DMS 273 treated with DMSO at 0.1 percent for 48 hours (cell line): ENCODE measurements at places on chromosomes 1 and 21.

- DNase-seq = no peak
These were observed 15.8 kb downstream of the CDA start for GRCh38 chr1:20604678-20605077.

DNA sequence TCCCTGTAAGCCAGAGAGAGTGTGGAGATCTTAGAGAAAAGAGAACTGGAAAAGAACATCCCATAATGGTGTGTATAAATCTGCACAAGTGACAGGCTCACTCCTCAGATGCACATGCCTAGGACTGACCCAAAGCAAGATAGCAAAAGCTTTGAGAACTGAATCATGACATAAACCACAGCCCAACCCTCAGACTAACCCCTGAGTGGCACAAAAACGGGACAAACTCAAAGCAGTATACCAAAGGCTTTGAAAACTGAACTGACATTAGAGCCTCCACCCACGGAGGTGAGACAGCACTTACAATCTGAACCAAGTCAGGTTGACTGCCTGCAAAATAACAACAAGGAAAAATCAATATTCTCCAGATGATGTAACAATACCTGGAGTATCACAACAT, 70.8 kb downstream of the TIAM1 start:
- no peak for DNase-seq

DNA sequence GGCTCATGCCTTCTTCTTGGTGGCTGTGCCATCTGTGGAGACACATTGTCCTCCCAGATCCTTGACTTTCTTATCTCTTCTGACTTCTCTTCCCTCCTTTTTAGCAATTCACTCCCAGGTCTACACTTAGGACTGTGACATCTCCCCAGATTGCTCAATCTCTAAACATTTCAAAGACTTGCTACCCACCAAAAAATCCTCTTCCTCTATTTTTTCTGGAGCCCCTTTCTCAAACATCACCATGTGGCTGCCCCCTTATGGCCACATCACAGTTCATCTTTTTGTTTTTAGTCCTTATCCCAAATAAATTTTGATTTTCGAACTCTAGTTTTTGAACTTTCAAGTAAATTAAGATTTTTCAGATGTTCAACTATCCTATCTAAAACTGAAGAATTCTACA, 148.6 kb upstream of the HOOK1 start:
- no peak for DNase-seq

DNA sequence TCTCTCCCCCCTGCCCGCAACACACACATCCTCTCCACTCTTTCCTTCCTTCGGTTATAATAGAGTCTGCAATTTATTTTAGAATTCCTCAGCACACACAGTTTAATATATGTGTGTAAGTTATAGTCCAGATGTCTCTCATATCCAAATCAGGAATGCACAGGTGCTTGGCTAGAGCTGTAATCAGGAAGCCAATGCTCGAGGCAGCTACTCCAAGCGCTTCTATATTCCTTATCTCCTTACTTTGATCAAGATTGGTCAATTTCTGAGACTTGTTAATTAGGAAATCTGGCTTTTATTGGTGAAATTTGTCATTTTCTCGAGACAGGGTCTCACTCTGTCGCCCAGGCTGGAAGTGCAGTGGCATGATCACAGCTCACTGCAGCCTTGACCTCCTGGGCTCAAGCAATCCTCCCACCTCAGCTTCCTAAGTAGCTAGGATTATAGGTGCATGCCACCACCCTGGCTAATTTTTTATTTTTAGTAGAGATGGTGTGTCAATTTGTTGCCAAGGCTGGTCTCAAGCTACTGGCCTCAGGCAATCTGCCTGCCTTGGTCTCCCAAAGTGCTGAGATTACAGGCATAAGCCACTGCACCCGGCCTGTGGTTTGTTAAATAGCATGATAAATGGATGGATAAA, 27.7 kb downstream of the RPL5 start:
- no peak for DNase-seq

DNA sequence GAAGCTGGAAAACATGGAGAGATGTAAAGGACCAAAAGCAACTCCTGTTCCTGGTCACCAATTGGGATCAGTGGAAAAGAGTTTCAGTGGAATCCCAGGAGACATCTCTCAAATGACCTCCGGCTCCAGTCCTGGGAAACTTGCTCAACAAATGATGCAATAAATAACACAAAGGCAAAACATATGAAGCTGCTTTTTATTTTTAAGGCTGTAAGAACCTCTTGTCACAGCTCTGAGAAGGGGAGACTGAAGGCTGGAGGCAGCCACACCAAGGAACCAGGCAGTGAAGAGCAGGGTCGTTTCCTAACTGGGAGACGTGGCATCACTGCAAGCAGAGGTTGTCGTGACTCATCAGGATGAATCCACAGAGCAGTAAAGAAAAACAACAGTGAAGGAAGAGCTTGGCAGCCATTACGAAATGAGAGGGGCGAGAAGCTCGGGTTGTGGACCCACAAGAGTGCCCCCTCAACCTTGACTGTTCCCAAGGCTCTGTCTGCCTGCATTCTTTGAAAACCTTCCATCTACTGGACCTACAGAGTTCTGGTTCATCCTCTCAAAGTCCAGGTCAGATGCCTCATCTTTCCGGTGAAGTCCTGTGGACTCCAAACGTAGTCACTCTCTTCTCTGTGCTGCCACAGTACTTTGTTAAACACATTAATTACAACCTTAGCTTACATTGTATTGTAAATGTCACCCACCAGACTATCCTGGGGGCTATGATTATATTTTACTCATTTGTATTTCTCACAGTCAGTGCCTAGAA, 32.1 kb downstream of the JAK1 start:
- DNase-seq = no peak

GRCh38 chr21:45836694-45837670, 144.6 kb upstream of the COL6A1 start:
- DNase-seq = no peak

GRCh38 chr1:19210772-19211549, 895 bp upstream of the UBR4 start:
- no peak for DNase-seq

GRCh38 chr1:21318714-21319159, 28.5 kb upstream of the ECE1 start:
- no peak for DNase-seq

DNA sequence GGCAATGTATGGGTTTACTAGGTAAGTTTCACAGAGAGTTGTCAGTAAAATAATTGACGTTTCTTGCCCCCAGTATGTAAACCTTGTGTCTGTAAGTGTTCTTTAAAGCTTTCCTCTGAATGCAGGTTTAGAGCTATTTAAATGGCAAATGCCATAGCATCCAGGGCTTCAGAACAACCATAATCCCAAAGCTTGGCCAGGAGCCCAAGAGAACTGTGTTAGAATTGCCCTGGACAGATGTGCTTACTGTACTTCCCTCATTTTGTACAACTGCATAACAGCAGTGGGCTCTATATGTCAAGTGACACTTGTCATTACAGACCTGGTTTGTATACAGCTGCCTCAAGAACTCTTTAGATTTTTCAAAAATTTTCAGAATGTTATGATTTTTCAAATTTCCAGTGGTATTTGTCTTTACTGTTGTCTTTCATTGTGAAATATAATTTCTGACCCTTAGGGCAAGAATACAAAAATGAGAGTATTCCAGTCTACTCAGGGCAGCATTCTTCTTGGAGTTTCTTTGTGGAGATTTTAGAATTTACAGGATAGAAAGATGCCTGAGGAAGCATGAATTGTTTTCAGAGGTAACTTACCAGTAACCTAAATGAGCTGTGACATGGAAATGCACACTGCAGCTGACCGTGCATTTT, 136.9 kb upstream of the L1TD1 start:
- no peak for DNase-seq

DNA sequence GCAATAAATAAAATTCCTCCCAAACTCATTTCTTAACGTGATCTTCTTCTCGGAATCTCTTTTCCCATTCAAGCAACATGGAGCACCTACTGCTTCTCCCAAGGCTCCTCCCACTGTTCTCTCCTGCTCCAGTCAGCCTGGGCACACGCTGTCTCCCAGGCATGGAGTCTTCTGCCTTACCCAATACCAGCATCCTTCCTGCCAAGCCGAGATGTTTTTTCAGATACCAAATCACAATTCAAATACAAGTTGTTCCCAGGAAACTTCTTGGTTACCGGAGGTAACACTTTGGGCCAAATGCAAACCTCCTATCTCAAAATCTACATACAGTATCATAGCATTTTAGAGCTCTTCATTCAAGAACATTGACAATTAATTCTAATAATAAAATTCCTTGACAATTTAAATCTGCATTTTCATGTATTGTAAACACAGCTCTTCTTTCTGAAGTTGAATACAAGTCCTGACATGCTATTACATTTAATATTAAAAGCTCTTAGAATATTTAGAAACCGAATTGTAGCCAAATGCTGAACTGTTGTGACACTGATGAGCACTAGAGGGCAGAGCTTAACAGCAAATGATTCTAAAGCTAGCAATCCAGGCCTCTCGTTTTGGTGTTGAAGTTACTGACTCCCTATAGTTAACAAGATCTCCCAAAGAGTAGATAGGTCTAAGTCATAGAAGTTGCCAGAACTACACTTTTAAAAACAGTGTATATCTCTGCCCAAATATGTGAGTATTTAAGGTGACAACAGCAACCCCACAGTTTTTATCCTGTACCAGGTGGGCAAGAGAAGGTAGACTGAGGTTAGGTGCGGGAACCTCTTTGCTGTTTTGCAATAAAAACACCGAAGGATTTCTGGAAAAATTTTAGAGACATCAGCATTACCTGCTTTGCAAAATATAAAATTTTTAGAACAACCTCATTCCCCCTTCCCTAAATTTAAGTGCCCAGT, 52.3 kb downstream of the BCAR3 start:
- peak; percentile 35 for DNase-seq

- no peak for DNase-seq
These were observed 240.8 kb downstream of the TRABD2B start for GRCh38 chr1:47756411-47756810.

DNA sequence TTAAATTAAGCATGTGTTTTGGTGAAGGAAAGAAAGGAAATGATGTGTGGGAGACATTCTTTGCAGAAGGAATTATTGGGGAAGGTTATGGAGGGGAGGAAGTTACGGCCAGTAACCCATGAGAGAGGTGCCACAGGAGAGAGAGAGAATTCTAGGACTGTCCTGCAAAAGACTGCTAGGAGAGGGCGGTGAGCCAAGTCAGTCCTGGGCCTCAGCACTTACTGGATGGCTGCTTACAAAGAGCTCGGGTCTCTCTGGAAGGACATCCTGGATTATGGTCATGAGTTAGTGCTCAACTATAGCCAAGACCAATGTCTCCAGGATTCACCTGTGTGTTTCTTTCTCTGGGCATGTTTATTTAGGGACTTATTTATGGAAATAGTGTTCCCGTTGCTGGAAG, 74.4 kb upstream of the HSD17B7 start:
- no peak for DNase-seq

DNA sequence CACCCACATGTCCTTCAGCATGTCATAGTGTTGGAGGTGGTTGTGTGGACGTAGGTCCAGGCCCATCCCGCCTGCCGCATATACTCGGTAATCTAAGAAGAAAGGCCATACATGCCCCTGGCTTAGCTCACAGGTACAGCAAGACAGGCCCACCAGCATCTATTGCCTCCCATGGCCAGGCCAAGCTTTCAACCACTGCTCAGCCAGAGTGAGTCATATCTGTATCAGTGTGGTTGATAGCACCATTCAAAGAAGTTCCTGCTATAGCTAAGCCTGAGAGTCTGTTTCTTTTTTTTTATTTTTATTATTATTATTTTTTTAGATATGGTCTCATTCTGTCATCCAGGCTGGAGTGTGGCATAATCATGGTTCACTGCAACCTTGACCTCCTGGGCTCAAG, 17.0 kb downstream of the KLHDC8A start:
- DNase-seq = no peak

DNA sequence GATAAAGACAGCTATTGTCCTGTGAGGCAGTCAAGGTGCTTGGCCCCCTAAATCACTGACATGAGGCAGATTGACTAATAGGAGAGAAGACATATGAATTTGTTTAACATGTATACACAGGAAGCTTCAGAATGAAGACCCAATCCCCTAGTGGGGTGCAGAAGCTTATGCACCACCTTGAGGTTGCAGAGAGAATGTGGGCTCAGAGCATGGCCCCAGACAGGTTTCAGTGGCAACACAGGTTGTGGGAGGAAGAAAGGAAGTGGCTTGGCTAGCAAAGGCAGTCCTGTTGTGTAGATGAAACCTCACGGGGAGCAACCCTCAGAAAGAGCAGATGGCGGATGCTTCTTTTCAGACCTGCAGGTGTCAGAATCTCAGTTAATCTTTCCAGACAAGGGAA, 37.0 kb upstream of the PARP1 start:
- no peak for DNase-seq

- DNase-seq = peak; percentile 82
These were observed 467 bp downstream of the THRAP3 start for GRCh38 chr1:36224537-36225282.

DNA sequence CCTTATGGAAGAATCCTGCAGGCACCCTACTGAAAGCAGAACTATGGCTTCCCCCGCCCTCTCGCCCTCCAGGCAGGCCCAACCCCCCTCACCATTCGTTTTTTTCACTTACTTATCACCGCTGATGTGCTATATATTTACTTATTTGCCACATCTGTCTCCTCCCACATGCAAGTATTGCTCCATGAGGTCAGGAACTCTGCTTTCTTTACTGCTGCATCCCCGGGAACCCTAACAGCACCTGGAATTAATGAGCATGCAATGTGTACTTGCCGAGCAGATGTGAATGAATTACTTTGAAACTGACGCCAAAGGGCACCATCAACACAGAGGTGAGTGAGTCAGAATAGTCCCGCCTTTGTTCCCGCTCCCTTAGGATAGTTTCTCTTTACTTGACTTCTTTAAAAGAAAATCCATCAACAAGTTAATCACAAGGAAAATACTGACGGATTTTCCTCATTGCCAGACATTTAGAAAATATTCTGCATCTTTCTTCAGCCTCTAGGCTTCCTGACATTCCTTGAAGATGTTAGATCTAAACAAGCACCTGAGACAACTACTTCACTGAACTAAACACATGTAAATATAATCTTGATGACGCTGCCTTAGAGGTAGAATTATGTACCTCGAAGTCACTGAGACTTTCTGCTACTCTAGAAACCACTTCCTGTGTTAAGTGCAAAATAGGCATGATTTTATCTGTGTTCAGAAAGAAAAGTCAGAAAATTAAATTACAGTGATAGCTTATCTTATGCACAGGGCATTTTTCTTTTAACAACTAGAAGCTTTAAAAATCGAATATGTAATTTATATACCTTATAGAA, 17.5 kb upstream of the RAB4A start:
- DNase-seq = peak; percentile 15

- no peak for DNase-seq
These were observed 7.4 kb downstream of the LDLRAP1 start for GRCh38 chr1:25550683-25551310.

DNA sequence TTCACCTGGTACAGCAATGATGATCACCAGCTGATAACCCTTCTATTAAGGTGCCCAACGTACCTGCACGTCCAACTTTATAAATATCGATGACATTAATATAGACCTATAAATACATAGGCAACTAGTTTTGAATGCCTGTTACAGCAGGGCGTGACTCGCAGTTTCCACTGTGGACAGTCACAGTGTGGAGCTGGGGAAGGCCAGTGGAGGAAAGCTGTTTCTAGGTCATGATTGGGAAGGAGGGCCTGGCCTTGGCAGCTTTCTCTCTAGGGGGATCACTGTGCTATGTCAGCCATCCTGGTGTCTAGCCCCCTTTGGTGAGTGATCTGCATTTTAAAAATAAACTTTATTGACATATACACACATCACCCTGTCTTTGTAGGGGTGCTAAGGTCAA, 4.4 kb upstream of the PRDM15 start:
- DNase-seq = no peak

- DNase-seq = no peak
These were observed 11.3 kb downstream of the CLCNKB start for GRCh38 chr1:16054598-16055540.
